ENCODE measurements at places on chromosomes 1 and 21.
A peak's percentile ranks its signal among the peaks of the same experiment; 100 is the strongest.

DNA sequence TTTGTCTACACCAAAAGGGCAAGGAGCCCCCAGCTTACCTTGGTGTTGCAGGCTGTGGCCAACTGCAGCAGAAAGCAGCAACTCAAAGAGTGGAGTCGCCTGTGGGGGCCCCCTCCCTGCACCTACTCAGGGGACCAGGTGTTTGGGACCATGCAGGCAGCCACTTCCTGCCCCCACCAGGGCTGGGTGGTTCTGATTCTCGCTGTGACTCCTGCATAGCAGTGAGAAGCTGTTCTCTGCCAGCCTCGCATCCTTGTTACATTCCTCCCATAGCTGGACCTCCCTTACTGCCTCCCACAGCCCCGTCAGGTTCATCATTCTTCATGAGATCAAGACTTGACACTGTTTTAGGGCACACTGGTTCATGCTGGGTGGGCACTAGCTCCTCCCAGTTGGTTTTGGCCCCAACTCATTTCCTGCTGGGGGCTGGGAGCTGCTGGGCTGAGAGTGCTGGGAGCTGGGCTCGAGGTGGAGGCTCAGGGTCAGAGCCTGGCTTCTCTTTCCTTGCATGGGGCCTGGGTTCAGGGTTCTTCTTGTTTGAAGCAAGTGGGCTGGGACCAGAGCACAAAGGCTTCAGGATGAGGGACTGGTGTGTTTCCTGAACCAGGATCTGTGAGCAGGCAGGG, 146.9 kb upstream of the C1orf174 start:
- DNase-seq: no peak

DNA sequence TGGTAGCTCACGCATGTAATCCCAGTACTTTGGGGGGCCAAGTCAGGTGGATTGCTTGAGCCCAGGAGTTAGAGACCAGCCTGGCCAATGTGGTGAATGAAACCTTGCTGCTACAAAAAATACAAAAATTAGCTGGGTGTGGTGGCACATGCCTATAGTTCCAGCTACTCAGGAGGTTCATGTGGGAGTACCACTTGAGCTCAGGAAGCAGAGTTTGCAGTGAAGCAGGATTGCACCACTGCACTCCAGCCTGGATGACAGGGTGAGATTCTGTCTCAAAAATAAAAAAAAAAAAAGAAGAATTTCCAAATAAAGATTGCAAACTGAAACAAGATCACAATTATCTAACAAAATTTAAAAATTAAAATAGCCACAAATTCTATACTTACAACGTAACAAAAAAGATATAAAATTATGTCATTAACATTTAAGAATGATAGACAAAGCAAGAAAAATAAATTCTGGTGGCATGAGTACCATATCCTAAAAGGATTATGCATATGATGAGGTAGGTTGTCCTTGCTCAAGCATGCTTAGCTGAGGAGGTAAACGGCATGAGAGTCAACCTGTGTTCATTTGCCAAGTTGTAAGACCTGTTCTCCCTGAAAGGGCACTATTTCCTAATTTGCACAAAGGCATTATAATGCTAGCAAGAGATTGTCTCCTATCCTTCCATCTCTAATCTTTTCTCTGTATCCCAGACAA, 20.2 kb downstream of the IPP start:
- no peak for DNase-seq

GRCh38 chr1:53145051-53145600, 2.7 kb upstream of the SLC1A7 start:
- no peak for DNase-seq

DNA sequence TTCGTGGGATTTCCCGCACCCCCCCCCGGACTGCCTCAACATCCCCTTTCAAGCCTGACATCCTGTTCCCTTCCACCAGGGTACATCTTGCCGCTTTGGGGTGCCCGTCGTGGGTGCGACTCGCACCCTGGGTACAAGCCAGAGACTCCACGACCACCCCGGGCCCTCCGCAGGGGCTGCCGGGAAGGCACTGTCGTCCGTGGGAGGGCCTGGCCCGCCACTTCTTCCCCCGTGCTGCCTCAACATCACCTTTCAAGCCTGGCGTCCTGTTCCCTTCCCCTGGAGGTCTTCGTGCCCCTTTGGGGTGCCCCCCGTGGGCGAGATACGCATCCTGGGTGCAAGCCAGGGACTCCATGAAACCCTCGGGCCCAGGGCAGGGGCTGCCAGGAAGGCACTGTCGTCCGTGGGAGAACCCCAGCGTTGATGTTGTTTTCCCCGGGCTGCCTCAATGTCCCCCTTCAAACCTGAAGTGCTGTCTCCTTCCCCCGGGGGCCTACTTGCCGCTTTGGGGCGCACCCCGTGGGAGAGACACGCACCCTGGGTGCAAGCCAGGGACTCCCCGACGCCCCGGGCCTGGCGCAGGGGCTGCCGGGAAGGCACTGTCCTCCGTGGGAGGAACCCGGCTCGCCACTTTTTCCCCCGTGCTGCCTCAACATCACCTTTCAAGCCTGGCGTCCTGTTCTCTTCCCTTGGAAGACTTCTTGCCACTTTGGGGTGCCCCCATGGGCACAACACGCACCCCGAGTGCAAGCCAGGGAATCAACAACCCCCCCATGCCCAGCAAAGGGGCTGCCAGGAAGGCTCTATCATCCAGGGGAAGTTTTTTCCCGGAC, 138.6 kb downstream of the LIPI start:
- DNase-seq: no peak

DNA sequence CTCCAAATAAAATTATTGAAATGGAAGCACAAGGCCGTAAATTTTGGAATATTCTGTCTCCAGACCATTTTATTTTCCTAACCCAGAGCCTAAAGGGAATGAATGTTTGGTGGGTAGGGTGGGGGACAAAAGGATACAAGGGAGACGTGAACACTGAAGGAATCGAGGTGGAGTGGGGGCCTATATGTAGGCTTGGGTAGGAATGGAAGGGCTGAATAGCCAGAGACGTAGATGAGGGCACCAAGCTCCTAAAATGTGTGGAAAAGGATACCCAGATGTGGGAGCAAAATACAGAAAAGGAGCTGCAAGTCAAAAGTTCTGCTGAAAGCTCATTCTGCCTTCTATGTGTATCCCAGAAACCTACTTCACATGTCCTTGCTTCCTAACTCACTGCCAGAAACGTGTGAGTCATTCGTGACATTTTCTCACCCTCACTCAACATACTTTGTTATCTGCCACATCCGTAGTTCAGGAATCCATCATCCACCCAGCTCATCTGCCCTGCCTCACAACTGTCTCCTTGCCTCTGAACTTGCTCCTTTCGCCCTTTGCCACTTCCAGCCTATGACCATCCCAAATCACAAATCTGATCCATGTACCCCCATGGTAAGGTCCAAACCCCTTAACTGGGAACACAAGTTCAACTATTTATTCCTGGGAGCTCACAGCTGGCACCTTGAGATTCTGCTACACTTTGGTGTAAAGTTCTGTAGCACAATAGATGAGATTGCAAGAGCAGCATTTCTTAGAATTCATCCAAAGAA, 84.1 kb upstream of the PRDX6 start:
- DNase-seq: peak; percentile 67

DNA sequence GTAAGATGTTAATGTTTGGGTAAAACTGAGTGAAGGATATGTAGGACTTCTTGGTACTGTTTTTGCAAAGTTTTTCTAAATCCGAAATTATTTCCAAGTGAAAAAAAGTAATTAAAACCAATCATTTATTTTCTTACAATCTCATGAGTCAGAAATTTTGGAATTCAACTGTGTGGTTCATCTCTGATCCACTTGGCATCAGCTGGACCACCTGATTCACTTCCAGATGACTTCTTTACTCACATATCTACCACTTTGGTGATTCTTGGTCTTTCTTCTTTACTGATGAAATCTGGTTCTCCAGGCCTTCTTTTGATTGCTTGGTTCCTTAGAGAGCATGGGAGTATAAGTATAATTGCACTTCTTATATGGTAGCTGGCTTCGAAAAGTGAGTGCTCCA, 254.9 kb upstream of the CACYBP start:
- DNase-seq: no peak

GRCh38 chr1:56584910-56585528, 5.7 kb upstream of the PLPP3 start:
- peak; percentile 70 for DNase-seq

DNA sequence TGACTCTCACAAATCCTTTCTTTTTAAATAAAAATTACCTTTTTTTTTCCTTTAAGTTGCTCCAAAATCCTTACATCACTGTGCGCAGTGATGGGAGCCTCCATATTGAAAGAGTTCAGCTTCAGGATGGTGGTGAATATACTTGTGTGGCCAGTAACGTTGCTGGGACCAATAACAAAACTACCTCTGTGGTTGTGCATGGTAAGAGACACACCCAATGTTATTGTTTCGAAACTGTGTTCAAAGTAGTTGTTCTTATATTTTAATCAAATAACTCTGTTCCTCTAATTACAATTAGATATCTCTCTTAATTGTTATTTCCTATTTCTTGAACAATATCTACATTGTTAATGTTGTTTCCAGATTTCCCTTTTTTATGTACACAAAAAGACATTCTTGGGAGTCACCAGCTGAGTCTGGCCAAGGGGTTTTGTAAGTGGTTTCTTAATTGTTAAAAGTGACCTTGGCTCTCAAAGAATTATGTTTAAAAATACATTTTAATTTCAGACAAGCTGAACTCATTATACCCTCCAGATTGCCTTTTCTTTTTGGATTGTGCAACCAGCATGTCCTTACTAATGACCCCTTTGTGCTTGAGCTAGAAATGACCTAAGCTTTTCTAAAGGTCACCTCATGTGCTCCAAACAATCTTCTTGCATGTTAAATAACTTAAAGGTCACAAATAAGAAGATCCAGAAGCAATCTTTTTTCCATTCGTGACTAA, 250.1 kb downstream of the HMCN1 start:
- DNase-seq: no peak

- no peak for DNase-seq
Measured at GRCh38 chr1:194268839-194269238, 1082.4 kb upstream of the B3GALT2 start.

DNA sequence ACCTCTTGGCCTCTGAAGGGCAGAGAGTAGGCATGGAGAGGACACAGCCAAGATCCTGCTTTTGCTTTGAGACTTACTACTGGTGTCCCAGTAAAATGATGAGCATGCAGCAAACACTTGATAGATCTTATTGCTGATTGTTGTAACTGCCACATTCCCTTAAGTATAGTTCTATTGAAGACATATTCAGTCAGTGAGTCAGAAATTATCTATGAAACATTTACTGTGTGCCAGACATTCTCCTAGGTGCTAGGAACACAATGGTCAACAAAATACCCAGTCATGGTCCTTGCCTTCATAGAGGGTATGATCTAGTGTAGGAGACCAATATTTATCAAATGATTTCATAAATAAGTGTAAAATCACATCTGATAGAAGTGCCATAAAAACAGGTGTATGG, 13.6 kb downstream of the STYXL2 start:
- DNase-seq: no peak

DNA sequence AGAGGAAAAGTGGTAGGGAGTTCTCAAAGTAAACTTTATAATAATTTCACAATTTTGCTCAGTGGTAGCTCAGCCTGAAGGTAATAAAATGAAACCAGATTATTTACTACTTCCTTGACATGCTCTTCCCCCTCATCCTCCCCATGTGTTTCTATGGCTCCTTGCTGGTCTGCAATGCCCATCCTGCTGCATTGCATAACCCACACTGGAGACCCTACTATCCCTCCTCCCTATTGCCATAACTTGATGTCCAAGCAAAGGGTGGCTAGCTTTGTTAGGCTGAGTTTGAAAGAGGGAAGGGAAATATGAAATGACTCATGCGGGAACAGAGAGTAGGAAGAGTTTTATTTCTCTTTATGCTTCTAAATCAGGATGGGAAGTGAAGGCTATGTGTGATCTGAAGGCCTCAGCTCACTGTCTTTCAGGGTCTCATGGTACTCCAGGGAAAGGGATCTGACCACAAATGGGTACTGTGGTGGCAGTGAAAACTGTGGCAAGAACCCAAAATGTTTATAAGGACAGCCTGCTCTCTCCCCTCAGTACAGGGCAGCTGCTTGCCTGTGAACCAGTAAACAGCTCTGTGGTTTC, 36.4 kb upstream of the HSD17B7 start:
- DNase-seq: peak; percentile 36

DNA sequence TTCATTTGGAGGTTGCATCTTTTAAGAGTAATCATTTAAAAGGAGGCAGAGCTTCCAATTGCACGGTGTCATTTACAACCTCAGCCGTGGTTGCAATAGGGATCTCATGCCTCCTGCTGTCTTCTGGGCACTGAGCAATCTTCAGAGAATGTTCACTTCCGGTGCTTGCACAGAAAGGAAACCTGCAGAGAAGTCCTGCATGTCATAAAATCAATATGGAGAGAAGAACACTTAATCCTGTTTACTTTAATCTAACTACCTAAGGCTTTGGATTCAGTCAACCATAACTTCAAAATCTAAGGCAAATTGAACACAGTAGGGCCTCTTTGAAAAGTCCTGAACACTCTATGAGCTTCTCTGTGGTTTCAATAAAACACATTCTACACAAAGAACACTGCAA, 11.3 kb upstream of the MAP10 start:
- DNase-seq: peak; percentile 38

DNA sequence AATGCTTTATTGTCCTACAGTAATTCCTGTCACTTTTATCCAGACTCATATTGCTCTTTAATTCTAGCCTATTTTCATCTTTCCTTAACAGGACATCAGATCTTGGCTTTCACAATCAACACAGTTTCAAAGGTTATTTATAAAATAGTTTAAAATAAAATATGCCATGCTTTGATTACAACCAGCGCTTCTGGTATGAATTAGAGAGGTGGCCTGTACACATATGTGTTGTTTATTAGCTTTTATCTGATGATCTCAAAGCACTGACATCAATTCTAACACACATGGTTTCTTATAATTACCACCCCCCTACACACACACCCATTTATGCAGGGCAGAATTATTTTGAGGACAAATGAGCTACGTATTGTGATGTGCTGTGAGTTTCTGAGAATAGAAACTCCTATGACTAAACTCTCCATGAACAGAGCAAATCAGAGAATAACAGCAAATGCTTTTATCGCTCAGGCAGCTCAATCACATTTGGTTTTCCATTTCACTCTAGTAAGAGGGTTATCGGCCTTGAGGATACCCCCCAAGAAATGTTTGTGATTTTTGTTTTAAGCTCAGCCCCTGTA, 18.0 kb downstream of the CD247 start:
- no peak for DNase-seq

GRCh38 chr1:180787628-180788307, 124.9 kb upstream of the KIAA1614 start:
- peak; percentile 21 for DNase-seq

DNA sequence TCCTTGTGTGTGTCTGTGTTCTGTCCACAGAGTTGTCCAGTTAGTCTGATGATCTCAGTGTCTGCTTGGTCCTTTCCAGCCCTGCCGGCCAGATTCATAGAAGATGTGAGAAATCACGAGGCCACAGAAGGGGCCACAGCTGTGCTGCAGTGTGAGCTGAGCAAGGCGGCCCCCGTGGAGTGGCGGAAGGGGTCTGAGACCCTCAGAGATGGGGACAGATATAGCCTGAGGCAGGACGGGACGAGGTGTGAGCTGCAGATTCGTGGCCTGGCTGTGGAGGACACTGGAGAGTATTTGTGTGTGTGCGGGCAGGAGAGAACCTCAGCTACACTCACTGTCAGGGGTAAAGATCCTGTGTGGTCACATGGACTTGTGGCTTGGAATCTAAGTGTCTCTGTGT, 95.8 kb downstream of the OBSCN start:
- no peak for DNase-seq

Measured in dermis microvascular lymphatic vessel endothelial cell (primary cell).